Foreskin melanocyte (primary cell): ENCODE measurements at places on chromosomes 16 and 17.
A peak's percentile ranks its signal among the peaks of the same experiment; 100 is the strongest.

- no peak for DNase-seq
These were observed 7.8 kb upstream of the CD79B start for GRCh38 chr17:63939884-63940283.

GRCh38 chr17:29163563-29163962, 16.6 kb downstream of the MYO18A start:
- no peak for DNase-seq

DNA sequence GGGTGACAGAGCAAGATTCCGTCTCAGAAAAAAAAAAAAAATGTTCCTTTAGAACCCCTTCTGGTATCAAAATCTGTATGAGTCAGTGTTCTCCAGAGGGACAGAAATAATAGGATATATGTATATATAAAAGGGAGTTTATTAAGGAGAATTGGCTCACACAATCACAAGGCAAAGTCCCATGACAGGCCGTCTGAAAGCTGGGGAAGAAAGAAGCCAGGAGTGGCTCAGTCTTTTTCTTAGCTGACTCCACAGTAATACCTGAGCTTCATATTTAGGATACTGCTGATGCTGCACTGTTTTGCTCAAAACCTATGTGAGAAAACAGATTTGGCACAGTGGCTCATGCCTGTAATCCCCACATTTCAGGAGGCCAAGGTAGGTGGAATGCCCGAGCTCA, 22.5 kb downstream of the ZZEF1 start:
- peak; percentile 62 for DNase-seq

DNA sequence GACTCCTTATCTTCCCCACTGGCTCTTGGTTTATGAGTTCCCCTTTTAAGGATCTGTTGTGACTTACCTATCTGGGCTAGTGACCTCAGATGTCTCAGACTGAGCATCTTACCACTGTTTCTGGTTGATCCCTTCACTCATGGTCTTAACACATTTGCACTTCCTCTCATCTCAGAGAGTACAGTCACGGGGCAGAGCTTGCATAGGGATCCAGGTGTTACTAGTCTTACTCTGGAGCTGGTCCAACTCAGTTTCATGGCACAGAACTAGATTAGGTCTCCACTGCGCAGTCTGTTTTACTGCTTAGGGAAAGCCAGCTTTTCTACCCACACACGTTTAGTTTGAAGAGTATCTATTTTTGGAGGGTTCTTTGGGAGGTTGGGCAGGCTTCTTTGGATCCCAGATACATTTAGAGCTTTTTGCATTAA, 10.2 kb downstream of the GABARAPL2 start:
- DNase-seq = no peak

DNA sequence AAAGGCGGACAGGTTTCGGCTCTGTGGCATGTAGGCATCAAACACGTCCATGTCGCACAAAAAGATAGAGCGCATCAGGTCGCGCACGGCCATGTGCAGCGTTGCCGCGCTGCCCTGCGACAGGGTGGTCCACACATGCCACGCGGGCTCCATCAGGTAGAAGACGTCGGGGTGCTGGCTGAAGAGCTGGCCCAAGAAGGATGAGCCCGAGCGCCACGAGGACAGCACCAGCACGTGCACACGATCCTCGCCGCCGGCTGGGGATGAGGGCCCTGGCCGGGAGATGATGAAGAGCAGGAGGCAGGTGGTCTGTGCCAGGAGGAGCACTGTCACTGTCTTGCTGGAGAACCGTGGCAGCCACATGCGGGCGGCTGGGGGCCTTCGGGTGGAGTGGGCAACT, 5.9 kb downstream of the CHST5 start:
- no peak for DNase-seq

GRCh38 chr16:84864326-84864955, 44.7 kb downstream of the CRISPLD2 start:
- DNase-seq = peak; percentile 91

GRCh38 chr16:79217375-79218011, 383.0 kb downstream of the MAF start:
- DNase-seq = no peak

DNA sequence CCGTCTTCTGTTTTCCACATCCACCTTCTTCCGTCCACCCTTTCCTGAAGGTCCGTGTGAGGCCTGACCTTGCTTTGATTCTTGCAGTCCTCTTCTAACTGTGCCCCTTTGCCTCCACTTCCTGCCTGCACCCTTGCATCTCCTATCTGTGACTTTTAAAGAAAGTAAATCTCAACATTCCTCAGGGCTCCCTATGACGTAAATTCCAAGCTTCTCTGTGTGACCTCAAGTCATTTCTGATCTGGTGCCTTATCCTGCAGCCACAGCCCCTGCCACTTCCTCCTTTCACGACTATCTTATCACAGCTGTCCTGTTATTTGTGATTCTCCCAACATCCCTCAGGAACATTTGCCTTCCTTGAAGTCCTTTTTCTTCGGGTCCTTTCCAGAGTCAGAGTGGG, 520.5 kb downstream of the CDH13 start:
- no peak for DNase-seq

DNA sequence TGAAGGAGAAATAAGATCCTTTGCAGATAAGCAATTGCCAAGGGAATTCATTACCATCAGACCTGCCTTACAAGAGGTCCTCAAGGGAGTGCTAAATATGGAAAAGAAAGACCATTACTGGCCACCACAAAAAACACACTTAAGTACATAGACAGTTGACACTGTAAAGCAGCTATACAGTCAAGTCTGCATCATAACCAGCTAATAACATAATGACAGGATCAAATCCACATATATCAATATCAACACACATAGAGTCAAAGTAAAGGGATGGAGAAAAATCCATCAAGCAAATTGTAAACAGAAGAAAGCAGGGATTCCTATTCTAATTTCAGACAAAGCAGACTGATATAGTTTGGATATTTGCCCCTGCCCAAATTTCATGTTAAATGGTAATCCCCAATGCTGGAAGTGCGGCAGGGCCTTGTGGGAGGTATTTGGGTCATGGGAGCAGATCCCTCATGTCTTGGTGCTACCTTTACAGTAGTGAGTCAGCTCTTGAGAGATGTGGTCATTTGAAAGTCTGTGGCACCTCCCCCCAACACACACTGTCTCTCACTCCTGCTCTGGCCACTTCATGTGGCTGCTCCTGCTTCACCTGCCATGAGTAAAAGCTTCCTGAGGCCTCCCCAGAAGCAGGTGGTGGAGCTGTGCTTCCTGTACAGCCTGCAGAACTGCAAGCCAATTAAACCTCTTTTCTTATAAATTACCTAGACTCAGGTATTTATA, 32.8 kb downstream of the TANC2 start:
- DNase-seq = no peak

DNA sequence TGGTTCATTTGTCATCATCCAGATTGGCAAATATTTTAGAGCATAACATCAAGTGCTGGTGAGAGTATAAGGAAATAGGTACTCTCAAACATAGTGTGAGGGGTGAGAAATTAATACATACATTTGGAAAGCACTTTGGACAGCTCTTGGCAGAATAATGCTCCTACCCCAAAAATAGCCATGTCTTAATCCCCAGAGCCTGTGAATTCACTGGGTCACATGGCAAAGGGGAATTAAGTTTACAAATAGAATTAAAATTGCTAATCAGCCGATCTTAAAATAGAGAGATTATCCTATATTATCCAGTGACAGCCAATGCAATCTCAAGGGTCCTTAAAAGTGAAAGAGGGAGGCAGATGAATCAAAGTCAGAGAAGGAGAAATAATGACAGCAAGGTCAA, 38.8 kb upstream of the ANKFN1 start:
- no peak for DNase-seq

GRCh38 chr16:53827741-53828140, 123.8 kb downstream of the FTO start:
- peak; percentile 98 for DNase-seq

GRCh38 chr17:40646791-40647623, 611 bp downstream of the SMARCE1 start:
- DNase-seq = no peak

DNA sequence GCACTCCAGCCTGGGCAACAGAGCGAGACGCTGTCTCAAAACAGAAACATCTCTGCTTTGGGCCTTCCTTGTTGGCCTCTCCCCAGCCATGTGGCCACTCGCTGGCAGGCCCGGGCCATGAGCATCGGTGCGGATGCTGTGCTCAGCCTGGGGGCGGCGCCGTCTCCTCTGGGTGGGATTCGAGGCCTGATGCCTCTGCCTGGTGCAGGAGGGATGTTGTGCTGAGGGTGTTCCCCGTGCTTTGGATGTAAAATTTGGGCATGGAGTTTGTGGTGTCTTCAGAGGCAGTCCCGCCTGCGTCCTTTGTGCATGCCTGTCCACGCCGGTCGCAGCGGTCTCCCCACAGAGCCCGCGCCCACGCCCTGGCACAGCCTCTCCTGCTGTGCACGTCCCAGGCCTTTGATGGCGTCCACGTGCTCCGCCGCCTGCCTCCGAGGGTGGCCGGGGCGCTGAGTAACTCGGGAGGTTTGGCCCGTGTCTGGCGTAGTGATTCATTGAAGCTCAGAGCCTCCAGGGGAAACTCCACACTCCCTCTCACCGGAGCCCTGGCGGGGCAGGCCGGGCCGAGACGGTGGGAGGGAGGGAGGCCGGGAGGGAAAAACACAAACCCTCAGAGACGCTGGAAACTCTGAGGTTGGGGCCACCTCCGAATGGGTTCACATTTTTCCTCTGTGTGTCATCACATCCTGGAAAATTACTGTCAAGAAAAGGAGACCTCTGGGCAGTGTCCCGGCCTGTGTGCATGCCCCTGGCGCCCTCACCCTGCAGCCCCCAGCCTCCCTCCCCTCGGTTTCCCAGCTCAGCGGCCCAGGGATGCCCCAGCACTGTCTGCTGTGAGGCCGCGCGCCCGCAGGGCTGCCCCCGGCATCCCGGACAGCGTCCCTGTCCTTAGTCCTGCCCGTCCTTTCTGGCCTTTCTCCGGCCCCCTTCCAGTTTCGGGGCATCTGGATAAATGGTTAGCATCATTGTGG, 19.0 kb downstream of the CENPX start:
- peak; percentile 73 for DNase-seq
